Esophagus squamous epithelium (tissue), 5 donors: ENCODE measurements at places on chromosomes 16 and 17. TPM values are rescaled to one million over a fixed set of nuclear protein-coding genes. Genes with fewer than 3 reads are reported as not detected.

- no peak for DNase-seq
These were observed 534.4 kb upstream of the CDH5 start for GRCh38 chr16:65831903-65832666.

DNA sequence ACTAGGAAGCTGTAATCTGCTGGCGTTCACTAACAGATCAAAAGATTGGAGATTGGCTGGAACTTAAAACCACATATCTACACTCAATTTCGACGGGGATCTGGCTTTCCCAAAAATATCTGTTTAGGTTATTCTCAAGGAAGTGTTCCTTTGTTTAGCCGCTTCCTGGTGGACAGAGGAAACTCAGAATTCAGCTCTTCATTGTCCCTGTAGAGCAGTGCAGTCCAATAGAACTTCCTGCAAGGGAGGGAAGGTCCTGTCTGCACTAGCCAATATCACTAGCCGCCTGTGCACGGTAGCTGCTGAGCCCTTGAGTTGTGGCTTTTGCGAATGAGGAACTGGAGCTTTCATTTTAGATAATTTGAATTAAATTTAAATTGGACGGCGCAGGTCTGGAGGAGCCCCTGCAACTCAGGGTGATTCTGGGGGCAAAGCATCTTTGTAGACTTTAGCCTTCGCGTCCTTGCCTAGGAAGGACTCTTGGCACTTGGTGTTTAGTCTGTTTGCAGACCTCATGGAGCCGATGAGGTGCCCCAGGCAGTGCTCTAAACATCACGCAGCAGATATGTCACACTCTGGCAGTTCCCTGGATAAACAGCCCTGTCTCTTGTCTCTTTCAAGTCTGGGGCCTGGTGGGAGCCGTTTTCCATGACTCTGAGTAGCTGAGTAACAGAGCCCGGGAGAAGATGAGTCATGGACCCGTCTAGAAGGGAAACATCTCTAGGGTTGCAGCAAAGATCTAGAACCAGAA is 122.2 kb downstream of the CCDC182 start:
- no peak for DNase-seq

- DNase-seq: no peak
These were observed 58.1 kb downstream of the TOX3 start for GRCh38 chr16:52488837-52489289.

The SKA2 gene
- 53.4 TPM for total RNA-seq

The TP53I13 gene
- total RNA-seq: 34.9 TPM
